Effector memory CD4-positive, alpha-beta T cell (primary cell): ENCODE measurements at places on chromosomes 7 and 10.

- DNase-seq, result no peak
These were observed 239.6 kb downstream of the MAD1L1 start for GRCh38 chr7:1993031-1993695.

- no peak for DNase-seq
These were observed 1066.2 kb downstream of the LRMDA start for GRCh38 chr10:76497666-76498065.

- DNase-seq, result no peak
These were observed 171.9 kb upstream of the NRP1 start for GRCh38 chr10:33506391-33506790.

GRCh38 chr10:17007418-17007770 is 122.2 kb downstream of the CUBN start:
- no peak for DNase-seq

- no peak for DNase-seq
These were observed 86.9 kb upstream of the ZNF438 start for GRCh38 chr10:31118556-31118955.

- no peak for DNase-seq
These were observed 7.7 kb downstream of the BBS9 start for GRCh38 chr7:33137103-33137502.

GRCh38 chr7:139180700-139181311 is 50.2 kb upstream of the UBN2 start:
- no peak for DNase-seq

GRCh38 chr10:36802490-36803153 is 322.8 kb upstream of the ANKRD30A start:
- no peak for DNase-seq
